ENCODE measurements at places on chromosomes 2 and 18.
A peak's percentile ranks its signal among the peaks of the same experiment; 100 is the strongest.

DNA sequence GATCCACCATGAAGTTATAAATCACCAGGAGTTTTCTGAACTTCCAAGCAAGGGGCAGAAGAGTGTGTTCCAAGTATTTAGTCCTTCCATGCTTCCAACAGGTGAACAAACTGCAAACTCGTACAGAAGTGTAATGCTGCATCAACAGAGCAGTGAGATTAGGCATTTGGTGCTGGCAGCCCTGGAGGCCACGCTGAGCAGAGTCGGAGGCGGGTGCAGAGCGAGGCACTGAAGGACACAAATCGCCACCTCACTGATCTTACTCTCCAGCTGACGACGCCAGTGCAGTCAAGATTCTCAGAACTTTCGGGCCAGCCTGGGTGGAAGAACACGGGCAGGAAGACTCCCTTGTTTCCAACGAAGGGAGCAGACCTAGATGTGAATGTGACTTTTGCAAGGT, 39.2 kb downstream of the SERPINE2 start:
- DNase-seq: no peak

DNA sequence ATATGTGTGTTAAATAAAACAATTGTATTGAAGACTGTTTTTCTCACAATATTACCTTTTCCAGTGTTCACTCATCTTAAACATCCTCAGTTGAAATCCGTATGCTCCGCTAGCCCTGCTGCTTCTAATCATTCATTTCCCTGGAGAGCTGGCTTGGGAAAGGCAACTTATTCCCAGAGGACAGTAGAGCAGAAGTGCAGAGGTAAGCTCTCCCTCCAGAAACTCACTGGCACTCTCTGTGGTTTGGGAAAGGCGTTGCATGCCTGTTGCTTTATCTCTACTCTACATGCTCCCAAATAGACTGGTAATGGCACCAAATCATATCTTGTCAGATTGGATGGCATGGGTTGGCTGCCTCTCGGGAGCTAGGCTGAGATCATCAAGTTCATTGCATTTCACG, 117.1 kb upstream of the BOD1L2 start:
- no peak for DNase-seq

GRCh38 chr2:248724-249123, 15.1 kb downstream of the SH3YL1 start:
- no peak for DNase-seq

GRCh38 chr2:16280081-16280480, 339.7 kb downstream of the MYCN start:
- no peak for DNase-seq

GRCh38 chr2:140455315-140455714, 1675.1 kb upstream of the NXPH2 start:
- no peak for DNase-seq

DNA sequence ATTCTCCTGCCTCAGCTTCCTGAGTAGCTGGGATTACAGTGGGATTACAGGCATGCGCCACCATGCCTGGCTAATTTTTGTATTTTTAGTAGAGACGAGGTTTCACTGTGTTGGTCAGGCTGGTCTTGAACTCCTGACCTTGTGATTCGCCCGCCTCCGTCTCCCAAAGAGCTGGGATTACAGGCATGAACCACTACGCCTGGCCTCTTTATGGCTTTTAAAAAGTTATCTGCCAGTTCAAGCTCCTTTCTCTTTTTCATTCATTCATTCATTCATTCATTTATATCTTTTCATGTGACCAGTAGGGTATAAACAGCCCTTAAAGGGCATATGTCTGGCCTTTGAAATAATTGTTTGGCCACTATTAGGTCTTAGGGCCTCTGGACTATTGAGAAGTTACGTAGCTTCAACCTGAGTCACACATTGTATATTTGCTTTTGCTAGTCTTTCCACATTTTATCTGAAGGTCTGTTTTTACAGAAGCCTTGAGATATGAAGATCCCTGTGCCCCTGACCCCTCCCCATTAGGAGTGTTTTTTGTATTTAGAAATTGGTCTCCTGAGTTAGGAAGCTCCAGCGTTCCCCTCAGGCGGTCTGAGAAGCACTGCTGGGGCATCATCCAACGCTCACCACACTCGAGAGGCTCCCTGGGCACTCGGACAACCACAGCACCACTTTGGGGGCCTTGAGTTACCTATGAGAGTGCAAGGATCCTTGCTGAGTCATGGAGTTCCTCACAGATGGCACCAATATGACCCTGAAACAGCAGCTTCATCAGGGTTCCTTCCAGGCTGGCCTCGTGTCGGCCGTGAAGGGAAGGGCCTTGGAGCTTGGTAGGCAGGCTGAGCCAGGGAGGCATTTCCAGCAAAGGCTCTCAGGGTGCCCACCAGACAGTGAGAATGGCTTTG, 21.8 kb downstream of the FZD5 start:
- DNase-seq: no peak

GRCh38 chr18:59704146-59704545, 6.9 kb upstream of the CCBE1 start:
- no peak for DNase-seq

DNA sequence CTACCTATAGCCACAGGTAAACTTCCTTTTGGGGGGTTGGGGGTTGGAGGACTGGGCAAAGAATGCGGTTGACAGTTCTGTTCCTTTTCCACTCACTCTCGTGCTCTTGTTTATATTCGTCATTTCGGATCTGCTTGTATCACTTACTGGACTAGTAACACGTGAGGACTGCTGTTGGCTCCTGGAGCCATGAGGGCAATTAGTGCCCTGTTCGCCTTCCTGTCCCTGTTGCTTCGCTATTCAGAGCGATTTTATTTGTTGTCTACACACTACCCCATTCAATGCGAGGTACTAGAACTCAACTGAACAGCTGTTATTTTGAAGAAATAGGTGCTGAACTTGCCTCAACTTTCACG, 1.1 kb downstream of the KCNJ3 start:
- DNase-seq: no peak

DNA sequence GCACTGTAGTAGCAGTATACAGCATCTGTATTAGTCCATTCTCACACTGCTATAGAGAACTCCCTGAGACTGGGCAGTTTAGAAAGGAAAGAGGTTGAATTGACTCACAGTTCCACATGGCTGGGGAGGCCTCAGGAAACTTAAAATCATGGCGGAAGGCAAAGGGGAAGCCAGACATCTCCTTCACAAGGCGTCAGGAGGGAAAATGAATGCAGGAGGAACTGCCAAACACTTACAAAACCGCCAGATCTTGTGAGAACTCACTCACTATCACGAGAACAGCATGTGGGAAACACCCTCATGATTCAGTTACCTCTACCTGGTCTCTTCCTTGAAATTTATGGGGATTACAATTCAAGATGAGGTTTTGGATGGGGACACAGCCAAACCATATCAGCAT, 25.4 kb downstream of the MAP4K4 start:
- DNase-seq: no peak

DNA sequence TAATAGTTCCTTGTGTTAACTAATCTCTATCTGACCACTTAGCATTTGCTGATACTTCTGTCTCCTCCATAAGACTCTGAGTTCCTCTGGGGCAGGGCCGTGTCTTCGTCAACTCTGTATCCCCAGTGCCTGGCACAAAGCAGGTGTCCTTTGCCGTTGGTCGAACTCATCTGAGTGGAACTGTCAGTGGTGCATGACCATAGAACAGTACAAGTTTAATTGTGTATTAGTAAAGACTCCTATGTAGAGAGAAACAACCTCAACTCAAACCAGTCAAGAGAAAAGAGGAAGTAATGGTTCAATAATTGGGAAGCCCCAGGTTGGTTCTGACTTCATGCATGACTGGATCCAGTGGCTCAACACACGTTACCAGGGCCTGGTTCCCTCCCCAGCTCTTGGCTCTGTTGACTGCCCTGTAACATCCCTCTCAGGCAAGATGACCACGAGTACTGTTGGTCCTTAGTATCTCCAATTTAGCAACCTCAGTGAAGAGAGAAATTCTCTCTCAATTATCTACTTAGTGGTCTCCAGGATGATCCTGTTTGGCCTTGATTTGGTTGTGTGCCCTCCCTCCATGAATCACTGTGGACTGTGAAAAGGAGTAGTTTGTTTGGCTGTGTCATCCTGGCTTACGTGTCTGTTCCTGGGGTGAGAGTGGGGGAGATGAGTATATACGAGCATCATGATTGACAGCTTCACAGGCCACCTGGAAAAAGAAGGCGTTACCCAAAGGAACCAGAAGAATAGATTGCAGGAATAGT, 58.5 kb upstream of the MSH6 start:
- no peak for DNase-seq

GRCh38 chr2:169509298-169509885, at the start of gene KLHL41:
Gene KLHL41 (plus strand): TSS chr2:169509702. CDS start chr2:169509779, 77 bp downstream.
- peak; percentile 12 for DNase-seq

DNA sequence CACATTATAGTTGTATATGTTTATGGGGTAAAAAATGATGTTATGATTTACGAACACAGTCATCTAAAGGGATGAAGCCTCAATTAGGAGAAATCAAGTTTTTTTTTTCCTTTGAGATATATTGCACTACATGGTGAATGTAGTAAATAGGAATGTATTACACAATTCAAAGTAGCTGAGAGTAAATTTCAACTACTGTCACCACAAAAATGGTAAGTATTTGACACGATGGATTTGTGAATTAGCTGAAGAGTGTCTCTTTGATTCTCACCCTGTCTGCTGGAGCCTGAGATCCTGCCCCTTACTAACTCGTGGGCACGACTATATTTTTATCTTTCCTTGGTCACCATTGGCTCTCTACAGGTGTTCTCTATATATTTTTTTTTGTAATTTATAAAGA, 540.4 kb upstream of the DSEL start:
- DNase-seq: peak; percentile 33

- no peak for DNase-seq
Measured at GRCh38 chr2:174686430-174686829, 77.8 kb downstream of the CHRNA1 start.

DNA sequence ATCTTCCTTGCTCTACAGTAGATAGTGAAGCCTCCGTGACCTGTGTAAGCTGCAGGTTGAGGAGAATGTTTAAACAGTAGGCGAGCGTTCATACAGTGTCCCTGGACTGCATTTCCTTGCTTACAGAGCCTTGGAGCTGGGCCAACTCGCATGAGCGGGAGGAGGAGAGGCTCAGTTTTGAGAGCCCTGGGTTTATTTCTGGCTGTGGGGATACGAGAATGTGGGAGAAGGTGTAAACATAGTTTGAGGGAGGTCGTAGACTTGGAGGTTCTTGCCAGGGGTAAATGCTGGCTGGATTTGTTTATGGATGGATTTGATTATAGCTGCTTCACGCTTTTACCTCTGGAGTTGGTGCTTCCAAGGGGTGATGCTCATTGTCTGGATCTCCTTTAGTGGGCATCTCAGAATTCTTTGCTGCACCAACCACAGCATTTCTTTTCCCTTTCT, 20.8 kb downstream of the CRIM1 start:
- peak; percentile 61 for DNase-seq

- DNase-seq: peak; percentile 45
Measured at GRCh38 chr2:17303054-17303453, 215.2 kb downstream of the RAD51AP2 start.

DNA sequence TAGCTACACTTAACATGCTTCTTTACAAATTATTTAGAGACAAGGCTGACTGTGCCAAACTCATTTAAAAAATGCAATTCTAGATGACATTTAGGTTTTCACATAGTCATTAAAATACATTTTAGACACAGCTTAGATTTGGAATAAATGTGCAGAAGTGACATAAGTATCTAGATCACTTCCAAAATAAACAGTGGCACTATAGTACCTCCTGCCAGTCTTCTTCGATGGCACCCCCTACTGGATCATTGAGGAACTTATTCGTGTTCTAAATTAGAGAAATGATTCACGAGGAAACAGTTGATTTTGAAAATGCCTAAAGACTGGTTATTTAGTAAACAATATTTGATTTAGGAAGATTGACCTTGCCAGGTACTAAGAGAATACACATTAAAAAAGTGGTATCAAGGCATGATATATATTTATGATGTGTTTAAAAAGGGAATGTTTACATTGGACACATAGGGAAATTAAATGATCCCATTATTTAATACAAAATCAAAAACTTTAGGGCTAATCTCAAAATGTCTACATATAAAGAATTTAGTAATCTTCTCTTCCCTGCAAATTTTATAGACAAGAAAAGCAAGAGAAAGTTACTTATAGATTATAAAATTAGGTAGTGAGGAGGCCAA, 323.9 kb downstream of the XIRP2 start:
- no peak for DNase-seq
